ENCODE measurements at places on chromosomes 6 and 20. TPM values are rescaled to one million over a fixed set of nuclear protein-coding genes. Genes with fewer than 3 reads are reported as not detected.

GRCh38 chr20:43247361-43247760, 57.7 kb upstream of the PTPRT start:
- DNase-seq: no peak

Gene ULBP1
- polyA plus RNA-seq: 0.95 TPM

DNA sequence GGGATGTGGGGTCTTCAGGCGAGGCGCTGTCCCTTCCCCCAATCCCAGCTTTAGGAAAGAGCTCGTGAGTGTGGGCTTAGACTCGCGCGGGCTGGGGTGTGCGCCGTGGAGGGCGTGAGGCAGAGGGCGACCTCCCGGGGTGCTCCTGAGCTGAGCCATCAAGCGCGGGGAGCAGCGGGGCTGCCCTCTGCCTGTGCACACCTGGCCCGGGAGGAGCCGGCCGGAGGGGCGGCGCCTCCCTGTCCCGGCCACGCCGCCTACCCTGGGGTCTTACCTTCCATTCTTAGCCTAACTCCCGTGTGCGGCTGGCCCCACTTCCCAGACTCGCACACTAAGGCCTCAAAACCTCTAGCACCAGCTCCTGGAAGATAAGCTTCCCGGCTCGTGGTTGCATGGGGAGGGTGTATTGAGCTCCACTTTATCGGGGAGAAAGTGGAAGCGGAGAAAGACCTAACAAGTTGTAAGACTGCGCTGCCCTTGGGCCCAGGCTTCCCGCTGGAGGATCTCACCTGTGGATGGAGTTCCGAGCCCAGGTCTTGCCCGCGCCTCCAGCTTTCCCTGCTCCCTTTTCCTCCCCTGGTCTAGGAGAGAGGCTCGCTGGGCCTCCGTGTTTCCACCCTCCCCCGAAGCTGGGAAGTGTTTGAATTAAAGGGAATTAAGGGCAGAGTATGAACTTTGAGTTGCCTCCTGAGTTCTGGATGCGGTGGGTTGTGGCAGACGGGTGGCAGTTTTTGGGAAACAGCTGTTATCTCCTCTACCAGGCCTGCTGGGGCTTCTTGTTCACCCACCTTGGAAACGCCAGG, 1.2 kb downstream of the DNMT3B start:
- DNase-seq: no peak

DNA sequence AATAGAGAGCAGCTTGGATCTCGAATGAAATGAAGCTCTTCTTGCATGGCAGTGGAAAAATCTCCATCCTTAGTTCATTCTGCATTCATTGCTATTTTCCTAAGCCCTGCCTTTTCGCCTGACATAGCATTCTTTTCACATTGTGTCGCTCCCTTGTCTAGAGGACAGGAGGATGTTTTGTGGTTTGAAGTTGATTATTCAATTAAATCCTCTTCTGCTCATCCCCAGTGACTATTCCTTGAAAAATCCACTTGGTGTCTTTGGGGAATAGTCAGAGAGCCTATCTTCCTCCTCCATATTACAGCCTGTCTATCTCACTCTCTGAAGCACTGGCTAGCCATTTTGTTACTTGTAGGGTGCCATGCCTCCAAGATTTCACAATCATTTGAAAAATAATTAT, 161.2 kb downstream of the KLHL32 start:
- DNase-seq: no peak

DNA sequence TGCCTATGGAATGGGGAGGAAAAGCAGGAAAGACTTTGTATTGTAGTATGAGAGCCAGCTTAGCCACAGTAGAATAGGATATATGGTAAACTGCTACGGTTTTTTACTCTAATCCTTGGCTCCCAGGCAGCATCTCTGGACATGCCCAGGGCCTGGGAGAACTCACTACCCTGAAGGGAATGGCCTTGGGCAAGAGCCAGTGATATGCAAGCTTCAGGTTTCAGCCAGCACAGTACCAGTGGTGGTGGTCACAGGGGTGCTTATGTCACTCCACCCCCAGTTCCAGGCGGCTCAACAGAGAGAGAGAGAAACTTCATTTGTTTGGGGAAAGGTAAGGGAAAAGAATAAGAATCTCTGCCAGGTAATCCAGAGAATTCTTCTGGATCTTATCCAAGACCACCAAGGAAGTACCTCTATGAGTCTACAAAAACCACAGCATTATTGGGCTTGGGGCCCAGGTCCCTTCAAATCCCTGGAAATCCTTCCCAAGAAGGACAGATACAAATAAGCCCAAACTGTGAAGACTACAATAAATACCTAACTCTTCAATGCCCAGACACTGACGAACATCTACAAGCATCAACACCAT, 121.2 kb downstream of the THBS2 start:
- DNase-seq: no peak

Measured in left renal pelvis (tissue), 4 donors.